ENCODE measurements at places on chromosomes 4 and X.

GRCh38 chr4:110501826-110502225 lies 25.9 kb downstream of the ENPEP start:
- DNase-seq = no peak

DNA sequence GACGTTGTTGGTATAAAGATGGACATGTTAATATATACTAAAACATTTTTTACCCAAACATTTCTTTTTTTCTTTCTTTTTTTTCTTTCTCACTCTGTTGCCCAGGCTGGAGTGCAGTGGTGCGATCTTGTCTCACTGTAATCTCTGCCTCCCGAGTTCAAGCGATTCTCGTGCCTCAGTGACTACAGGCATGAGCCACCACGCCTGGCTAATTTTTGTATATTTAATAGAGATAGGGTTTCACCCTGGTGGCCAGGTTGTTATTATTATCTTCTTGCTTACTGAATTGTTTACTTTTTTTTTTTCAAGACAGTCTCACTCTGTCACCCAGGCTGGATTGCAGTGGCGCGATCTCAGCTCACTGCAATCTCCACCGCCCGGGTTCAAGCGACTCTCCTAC lies 68.8 kb downstream of the HOPX start:
- no peak for DNase-seq

- DNase-seq = no peak
Measured at GRCh38 chrX:81257817-81258216, 55.9 kb downstream of the SH3BGRL start.

- no peak for DNase-seq
Measured at GRCh38 chr4:94497690-94498089, 45.9 kb downstream of the PDLIM5 start.

- DNase-seq = no peak
Measured at GRCh38 chr4:114807759-114808404, 209.3 kb downstream of the UGT8 start.

- DNase-seq = no peak
Measured at GRCh38 chr4:142284402-142285221, 561.5 kb downstream of the INPP4B start.

- DNase-seq = no peak
Measured at GRCh38 chr4:151324752-151325110, 674 bp downstream of the SH3D19 start.

DNA sequence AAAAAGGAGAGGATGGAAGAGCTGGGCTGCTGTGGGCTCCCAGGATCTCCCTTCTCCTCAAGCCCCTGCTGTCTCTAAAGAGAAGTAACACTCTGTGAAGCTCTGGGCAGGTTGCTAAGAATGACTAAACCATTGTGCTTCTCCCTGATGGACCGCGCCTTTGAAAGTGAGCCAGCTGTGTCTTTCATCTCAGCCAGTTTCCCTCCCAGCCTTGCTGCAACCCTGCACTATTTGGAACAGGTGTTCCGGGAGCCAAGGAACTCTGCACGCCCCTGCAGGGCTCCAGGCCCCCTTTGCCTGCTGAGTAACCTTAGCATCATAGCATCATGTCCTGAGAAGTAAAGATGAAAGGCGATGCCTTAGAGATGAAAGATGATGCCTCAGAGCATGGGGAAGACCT lies 39.7 kb downstream of the SMIM20 start:
- no peak for DNase-seq

- DNase-seq = no peak
Measured at GRCh38 chr4:26281881-26282280, 38.9 kb upstream of the RBPJ start.

DNA sequence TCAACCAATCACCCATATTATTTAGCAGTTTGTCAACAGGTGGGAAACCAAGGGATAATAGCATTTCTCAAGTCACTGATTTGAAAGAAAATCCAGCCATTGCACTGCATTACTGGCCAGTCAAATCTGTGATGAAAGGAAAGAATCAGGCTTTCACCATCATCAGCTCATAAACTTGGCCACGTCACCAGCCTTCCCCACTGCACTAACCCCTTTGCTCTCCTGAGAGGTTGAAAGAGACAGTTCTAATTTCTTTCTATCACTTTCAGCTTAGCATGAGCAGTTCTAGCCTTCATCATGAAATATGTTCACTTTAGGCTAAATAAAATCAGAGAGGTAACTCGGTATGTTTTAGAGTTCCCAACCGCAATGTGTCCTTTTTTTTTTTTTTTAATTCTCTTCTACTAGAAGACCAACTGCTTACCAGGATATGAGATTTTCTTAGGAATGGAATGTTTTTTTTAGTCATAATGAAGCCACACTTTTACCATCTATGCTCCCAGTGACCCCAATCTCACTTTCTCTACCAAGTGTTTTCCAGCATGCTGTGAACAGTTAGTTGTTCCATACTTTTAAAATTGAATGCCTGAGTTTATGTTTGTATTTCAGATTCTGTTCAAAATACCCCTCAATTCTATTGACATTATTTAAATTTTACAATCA lies 55.7 kb upstream of the SLC7A11 start:
- no peak for DNase-seq

DNA sequence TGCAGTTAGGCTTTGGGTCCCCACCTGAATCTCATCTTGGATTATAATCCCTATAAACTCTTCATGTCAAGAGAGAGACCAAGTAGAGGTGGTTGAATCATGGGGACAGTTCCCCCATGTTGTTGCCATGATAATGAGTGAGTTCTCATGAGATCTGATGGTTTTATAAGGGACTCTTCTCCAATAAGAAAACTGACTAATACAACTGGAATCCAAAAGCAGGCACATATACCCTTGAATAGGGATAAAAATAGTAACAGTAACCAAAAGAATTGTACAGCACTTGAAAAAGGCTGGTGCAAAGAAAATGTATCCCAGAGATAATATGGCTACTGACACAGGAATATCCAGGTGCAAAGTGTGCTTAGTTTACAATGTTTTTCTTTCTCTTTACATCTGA lies 351.5 kb upstream of the MAD2L1 start:
- no peak for DNase-seq

- no peak for DNase-seq
Measured at GRCh38 chr4:8156617-8157016, 2.0 kb downstream of the ABLIM2 start.

DNA sequence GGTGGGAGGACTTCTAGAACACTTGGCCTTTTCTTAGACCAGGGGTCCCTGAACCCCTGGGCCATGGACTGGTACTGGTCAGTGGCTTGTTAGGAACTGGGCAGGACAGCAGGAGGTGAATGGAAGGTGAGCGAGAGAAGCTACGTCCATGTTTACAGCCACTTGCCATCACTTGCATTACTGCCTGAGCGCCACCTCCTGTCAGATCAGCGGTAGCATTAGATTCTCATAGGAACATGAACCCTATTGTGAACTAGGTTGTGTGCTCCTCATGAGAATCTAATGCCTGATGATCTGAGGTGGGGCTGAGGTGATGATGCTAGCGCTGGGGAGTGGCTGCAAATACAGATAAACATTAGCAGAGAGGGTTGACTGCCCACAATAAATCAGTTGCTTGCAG lies 100.9 kb upstream of the IGFBP7 start:
- no peak for DNase-seq

DNA sequence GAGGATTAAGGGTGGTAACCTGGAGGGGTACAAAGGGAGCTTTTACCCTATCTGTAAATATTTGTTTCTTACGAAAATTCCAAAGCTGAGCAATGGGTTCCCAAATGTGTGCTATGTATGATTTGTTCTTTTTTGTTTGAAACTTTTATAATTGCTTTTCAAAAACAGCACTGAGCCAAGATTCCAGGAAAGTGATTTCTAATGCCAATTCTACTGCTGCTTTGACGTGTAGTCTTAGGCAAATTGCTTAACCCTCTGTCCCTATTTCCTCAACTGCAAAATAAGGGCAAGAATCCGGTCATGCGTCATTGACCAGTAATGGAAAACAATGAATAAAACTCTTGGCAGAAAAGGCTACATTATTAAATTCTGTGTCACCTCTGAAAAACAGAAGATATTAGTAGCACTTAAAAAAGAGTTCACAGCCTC lies 454.7 kb downstream of the IL15 start:
- DNase-seq = no peak

DNA sequence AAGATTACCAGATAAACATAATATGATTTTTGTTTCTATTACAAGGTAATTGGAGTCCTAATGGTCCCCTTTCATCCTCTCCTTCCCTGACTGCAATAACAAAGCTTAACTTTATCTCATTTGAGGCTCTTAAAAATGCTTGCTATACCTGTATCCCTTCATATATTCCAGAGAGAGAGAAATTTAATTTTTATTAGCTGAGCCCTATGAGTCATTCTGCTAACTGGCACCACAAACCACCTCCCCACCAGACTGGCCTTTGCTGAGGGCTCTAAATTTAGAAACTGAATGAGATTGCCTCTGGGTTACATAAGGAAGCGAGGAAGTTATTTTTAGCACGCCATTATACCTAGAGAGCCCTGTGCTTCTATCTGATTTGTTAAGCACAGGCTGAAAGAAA lies 27.4 kb downstream of the CBLL2 start:
- DNase-seq = no peak

- DNase-seq = no peak
Measured at GRCh38 chr4:144701683-144702233, 55.8 kb downstream of the HHIP start.

GRCh38 chr4:86970447-86971354 lies 35.9 kb downstream of the AFF1 start:
- no peak for DNase-seq

DNA sequence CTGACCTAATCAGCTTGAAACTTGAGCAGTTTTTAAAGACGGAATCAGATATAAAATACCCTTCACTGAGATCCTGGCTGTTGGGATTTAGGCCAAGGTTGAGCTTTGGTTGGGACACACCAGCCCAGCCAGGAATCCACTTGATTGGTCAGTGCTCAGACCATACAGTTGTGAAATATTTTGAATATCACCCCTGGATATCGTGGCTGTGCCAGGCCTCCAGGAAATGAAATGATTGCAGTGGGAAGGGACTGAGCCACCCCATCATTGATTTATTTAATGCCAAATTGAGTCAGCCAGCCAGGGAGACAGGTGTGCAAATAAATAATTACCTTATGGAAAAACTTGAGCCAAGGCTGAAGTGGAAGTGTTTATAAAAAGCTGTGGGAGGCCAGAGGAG lies 128.4 kb upstream of the SCML1 start:
- DNase-seq = peak; percentile 36

DNA sequence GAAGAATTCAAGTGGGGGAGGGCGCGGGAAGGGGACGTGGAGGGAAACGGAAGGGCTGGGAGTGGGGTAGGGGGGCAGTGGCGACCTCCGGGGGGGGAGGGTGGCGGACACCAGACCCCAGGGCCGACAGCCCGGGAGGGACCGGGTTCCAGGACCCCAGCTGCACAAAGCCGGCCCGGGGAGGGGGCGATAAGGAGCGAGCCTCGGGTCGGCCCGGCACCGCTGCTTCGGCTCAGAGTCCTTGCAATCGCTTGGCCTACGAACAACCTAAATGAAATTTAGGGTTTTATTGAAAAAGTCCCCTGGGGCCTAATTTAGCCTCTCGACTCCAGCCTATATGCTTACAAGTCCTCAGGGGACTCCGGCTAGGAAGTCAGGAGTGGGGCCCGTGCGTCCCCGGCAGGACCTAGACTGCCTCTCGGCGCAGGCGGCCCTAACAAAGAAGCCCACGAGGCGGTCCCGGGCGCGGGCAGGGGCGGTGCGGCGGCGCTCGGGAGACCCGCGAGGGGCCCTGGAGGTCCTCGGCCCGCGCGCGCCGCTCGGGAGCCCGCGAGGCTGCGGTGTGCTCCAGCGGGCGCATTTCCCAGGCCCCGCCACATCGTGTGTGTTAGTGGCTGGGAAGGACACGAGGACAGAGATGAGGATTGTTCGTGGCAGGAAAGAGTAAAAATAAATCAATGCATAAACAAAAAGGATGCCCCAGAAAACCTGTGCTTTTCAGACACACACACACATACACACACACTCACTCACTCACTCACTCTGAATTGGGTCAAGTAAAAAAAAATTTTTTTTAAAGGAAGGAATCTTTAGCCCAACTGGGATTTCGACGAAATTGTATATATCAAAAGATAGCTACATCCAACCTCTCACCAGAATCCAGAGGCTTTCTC lies 70.0 kb downstream of the MGST2 start:
- no peak for DNase-seq

DNA sequence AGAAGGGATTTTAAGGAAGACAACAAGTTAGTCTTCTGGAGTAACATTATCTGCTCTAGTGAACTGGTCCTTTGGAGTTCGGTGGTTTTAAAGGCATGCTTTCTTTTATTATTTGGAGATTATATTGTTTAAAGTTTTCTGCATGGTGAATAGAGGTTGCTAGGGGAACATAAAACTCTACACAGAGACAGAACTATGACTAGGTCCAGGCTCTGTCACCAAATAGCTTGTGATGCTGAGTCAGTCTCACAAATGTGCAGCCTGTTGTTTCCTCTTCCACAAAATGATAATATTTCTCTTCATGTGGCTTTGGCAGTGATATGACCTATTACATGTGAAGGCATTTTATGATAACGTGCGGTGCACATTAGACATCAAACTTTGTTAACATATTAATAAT lies 132.6 kb downstream of the PACRGL start:
- DNase-seq = no peak

DNA sequence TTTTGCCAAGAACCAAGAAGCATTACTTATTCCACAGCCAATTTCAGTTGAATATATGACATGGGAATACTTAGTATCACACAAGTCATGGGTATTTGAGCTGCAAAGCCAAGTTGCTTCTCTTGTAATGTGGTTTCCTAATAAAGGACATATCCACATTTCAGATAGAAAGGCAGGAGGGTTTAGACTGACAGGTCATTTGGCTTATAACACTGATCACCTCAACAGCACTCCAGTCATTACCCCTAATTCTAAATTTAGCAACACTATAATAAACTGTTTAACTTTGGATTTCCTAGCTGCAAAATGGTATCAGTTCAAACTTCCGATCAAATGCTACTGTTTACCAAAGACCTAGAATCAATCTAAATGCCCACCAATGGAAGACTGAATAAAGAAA lies 114.0 kb upstream of the FTHL17 start:
- no peak for DNase-seq

DNA sequence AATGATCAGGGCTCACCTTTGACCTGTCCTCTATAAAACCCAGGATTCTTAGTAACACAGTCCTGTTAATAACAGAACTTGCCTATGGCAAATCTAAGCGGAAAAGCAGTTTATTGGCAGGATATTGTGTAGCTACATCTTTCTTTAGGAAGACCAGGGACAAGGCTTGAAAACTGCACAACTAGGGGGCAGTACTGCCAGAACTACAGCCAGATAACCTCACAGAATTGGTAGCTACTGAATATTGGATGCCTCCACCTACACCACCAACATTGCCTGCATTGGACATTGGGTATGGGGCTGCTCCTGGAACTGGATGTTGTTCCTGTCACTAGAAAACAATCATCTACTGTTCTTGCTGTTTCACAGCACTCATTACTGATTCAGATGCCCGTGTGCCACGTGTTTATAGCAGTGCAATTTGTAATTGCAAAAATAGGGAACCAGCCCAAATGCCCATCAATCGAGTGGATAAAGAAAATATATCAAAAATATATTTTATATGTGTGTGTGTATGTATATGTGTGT lies 47.4 kb downstream of the REPS2 start:
- no peak for DNase-seq

DNA sequence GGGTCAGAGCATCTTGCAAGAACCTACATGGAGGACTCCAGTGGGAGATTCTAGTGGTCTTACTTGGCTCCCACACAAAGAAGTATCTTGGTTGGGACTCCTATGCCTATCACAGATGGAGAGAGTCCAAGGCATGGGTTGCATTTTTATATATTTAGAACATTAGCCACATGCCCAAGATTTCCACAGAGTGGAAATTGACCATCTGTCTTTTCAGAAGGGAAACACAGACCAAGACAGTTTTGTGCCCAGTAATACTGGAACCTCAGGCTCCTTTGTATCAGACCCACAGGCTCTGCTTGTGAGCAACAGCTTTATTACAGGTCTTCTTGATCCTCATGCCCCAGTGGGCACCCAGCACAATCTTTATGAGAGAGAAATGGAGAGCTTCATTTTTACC lies 43.6 kb downstream of the PAGE2 start:
- no peak for DNase-seq
